Activated CD4-positive, alpha-beta T cell treated with anti-CD3 and anti-CD28 coated beads, Interleukin-2, amount 50 U/mL, for 4 hours (primary cell): ENCODE measurements at places on chromosomes 2 and 18.
A peak's percentile ranks its signal among the peaks of the same experiment; 100 is the strongest.

GRCh38 chr2:22276696-22277095 lies 1108.3 kb upstream of the KLHL29 start:
- DNase-seq, result no peak

- no peak for DNase-seq
Measured at GRCh38 chr2:18299423-18300212, 260.8 kb downstream of the RDH14 start.

- DNase-seq, result no peak
Measured at GRCh38 chr2:189465478-189465877, 24.2 kb downstream of the WDR75 start.

DNA sequence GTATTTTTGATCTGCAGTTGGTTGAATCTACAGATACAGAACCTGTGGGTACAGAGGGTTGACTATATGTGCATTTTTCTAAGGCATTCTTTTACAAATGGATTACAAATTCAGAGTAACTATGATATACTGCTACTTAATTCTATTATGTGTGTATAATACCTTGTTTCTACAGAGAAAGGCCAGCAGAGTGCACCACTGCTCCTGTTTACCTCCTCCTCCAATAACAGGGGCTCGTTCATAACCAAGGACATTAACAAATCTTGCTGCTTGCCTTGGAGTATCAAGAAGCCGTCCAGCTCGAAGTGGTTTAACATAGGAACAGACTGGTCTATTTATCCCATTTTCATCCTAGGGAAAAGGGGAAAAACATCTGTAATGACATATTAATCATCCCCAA lies 16.4 kb downstream of the CEP76 start:
- no peak for DNase-seq

DNA sequence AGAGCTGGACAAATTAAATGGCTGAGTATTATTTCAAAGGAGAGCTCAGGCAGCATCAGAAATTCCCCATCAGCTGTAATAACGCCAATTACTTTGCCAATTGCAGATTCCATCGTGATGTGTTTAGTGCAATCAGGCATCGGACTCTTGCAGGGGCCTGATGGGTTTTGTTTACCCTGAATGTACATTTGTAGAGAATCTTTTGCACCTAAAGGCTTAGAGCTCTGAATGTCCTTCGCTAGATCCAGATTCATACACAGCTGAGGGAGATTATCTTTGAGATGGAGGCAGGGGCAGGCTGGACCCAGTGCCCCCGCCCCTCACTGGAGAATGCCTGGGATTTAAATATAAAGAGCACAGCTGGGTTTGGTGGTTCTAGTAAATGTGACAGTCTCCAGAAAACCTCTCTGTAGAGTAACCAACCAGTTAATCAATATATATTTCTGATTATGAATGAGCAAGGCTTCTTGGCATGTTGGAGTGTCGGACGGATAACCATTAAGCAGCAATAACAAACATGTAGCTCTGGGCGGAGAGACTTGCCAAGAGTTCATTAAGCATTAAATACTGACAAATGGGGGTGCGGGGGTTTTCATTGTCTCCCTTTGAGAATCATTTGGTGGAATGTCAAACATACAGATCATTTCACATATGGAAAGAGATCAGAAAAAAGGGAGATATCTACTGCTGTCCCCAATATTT lies 200.9 kb downstream of the SETBP1 start:
- DNase-seq, result no peak

DNA sequence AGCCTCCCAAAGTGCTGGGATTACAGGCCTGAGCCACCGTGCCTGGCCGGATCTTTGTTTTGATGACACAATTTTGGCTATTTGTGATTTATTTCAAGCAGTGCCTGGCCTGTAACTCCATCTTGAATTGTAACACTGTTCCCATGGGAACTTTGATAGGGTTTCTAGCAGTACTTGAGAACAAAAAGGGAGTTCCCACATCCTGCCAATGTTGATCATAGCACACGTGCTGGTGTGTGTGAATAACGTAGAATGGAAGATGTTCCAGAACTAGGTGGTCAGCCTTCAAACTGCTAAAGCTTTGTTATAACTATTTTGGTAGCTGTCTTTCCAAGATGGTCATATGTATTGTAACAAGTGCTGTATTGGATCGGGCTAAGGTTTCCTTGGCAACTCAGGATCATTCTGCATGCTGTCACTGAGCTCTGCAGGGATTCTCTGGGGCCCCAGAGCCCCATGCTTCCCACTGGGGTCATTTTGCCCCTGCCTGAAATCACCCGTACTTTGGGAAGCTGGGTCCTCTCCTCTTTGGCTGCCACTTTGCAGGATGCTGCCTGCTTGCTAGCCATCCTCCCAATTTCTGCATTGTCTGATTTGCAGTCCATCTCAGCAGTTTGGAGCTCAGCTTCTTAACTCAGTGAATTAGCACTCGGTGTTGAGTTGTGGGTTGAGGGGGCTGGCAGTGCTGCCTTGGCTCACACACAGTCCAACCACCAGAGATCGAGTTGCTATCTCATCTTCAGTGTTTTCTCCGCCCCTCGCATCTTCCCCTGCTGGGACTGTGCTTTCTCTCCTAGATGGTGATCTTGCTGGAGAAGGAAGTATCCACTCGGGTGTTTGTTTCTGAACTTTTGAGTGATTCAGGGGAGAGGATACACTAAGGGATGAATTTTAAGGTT lies 26.8 kb downstream of the SH3RF3 start:
- no peak for DNase-seq

- no peak for DNase-seq
Measured at GRCh38 chr2:141703501-141703900, 427.3 kb downstream of the LRP1B start.

- no peak for DNase-seq
Measured at GRCh38 chr2:207616185-207616584, 9.0 kb downstream of the METTL21A start.

- no peak for DNase-seq
Measured at GRCh38 chr18:54215069-54215468, 9.4 kb downstream of the MBD2 start.

- DNase-seq, result no peak
Measured at GRCh38 chr2:39469807-39470206, 32.7 kb upstream of the MAP4K3 start.

GRCh38 chr2:9971890-9972289 lies 20.4 kb downstream of the GRHL1 start:
- DNase-seq, result no peak

GRCh38 chr2:191411472-191411871 lies 166.3 kb downstream of the MYO1B start:
- no peak for DNase-seq

- DNase-seq, result no peak
Measured at GRCh38 chr2:188767176-188767575, 207.0 kb upstream of the COL3A1 start.

- no peak for DNase-seq
Measured at GRCh38 chr2:238134393-238134785, 4.1 kb upstream of the KLHL30 start.

DNA sequence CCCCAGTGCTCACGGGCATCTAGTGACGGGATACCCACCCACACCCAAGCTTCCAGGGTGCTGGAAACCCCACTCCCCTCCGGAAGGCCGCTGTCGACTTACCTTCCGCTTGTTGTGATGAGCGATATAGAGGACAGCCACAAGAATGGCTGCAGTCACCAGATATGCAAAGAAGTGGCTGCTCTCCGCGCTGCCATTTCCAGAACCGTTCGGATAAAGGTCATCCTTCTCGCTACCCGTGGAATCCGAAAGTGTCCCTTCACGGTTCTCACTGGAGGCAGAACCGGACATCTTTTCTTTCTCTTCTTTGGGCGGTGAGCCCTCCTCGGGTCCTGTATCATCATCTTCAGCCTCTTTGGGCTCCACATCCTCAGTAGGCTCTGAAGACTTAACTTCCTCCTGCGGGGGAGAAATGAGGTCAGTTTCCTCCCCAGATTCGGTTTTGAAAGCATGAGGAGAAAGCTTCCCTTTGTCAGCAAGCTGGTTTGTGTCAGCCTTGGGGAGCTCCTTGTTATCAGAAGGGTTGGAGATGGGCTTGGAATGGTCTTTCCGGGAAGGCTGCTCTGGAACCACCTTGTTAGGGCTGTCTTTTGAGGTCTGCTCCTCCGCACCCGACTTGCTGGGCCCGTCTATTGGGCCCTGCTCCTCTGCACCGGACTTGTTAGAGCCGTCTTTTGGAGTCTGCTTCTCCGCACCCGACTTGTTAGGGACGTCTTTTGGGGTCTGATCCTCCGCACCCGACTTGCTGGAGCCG lies 1.2 kb downstream of the TGOLN2 start:
- DNase-seq, result peak; percentile 15

DNA sequence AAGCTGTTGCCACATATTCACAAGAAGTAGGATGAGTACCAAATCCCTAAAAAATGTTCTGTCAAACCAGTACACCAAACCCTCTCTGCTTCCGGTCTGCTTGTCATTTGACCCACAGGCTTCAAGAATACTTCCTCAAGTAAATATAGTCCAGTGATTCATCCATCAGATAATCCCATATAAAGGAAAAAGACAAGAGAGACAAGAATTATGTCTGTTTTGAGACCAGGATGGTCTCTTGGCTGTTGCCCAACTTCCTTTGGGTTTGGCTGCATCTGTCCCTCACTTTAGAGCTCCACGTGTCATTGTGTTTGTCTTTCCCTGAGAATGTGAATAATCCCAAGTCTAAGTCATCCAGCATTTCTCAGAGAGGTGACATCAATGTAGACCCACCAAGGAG lies 91.5 kb upstream of the NRP2 start:
- no peak for DNase-seq

DNA sequence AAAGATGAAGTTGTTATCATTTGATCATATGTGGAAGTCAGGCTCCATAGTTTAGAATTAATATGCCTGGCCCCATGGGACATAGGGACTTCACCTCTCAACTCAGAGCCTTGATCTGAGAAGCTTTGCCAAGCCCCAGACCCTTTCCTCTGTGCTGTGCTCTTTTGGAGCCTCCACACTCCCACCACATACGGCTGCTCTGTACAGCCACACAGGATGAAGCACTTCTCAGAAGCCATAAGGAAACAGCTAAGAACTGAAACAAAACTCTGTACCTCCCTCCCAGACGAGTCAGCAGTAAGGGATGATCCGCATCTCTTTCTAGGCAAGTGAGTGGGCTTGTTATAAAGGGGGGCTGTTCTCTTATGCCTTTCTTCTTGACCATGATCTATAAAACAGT lies 66.5 kb downstream of the CAB39 start:
- DNase-seq, result peak; percentile 12

- no peak for DNase-seq
Measured at GRCh38 chr2:48607307-48608014, 10.2 kb upstream of the GTF2A1L start.

- no peak for DNase-seq
Measured at GRCh38 chr2:183614799-183615435, 490.7 kb downstream of the NUP35 start.

DNA sequence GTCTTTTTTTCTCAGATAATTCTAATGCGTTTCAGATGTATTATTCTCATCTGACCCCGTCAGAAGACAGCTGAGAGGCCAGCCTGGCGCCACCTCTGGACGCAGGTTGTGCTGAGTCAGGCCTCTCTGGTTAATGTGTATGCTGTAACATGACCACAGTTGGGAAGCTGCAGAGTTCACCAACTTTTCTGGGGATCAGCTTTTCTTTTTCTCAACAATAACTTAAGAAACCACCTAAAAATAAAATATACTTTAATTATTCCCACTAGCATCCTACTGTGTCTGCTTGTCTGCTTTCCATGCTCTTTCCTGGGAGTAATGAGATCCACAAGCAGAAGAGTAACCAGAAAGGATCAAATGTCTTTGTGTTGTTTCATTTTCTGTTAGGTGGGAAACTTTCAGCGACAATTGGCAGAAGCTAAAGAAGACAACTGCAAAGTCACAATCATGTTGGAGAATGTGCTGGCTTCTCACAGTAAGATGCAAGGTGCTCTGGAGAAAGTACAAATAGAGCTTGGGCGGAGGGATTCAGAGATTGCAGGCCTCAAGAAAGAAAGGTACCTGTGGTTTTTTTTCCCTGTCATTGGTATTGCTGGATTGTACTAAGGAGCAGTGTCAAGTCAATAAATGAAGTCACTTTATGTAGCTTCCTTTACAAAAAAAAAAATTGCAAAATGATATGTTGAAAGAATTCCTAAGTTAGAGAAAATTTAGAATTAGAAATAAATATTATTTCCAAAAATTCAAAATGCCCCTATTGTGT lies 79.8 kb downstream of the CCDC150 start:
- DNase-seq, result no peak

GRCh38 chr2:46025081-46025480 lies 272.1 kb upstream of the EPAS1 start:
- no peak for DNase-seq

DNA sequence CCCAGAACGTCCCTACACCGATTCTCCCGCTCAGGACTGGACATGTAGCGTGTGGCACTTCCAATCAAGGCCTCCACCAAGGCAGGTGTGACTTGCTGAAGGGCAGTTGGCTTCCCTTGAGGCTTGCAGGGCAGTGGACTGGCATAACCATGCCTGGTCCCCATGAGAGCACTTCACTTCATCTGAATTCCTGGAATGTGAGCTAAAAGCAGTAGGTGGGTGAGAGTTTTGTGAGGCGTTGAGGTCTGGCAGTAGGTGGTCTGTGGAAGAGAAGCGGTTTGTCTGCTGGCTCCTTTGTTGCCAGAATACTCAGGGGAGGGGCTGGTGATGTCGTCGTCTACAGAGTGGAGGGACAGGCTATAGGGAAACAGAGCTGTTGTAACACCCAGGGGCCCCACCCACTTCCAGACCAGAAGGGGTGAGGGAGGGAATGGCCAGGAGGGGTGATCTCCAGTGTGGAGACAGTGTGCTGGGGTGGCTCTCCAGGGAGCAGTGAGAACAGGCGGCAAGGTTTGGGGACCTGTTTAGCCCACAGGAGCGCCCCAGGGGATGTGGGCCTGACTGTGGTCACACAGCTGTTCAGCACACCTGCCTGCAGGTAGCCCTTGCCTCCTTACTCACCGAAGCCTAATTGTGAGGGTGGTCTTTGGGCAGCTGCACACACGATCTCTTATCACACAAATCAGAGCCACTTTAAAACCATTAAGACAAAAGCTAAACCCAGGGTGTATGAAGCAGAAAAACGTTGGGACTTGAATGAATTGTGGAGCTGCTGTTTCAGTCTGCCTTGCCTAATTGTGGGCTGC lies 21.5 kb upstream of the ALKAL2 start:
- DNase-seq, result no peak

DNA sequence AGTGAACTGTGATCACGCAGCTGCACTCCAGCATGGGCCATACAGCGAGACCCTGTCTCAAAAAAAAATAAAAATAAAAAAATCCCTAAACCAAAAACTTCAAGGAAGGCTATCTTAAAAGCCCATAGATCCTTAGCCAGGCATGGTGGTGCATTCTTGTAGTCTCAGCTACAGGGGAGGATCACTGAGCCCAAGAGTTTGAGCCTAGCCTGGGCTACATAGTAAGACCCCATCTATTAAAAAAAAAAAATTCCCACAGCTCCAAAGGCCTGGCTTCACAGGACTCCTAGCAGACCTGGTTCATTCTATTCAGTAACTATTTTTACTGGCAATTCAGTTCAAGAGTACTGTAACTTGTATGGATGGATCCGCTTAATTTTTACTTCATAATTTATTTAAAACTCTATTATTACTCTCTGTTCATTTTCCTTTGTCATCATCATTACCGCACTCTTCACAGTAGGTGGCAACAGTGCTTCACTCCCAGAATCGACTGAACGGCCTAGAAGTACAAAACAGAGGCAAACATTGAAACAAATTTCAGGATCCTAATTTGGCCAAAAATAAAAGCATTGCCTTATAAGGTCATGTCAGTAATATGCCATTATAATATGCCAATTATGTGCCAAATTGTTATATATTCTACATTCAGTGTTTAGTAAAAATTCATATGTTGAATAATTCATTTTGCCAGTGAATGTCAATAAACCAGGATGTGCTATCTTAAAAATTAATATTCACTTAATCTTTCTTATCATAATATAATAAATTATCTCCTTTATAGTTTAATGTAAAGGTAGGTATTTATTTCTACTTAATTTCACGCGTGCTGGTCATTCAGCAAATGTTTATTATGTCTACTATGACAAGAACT lies 14.3 kb upstream of the STAM2 start:
- DNase-seq, result no peak
